GM23338 (cell line): ENCODE measurements at places on chromosomes 12 and 14.

DNA sequence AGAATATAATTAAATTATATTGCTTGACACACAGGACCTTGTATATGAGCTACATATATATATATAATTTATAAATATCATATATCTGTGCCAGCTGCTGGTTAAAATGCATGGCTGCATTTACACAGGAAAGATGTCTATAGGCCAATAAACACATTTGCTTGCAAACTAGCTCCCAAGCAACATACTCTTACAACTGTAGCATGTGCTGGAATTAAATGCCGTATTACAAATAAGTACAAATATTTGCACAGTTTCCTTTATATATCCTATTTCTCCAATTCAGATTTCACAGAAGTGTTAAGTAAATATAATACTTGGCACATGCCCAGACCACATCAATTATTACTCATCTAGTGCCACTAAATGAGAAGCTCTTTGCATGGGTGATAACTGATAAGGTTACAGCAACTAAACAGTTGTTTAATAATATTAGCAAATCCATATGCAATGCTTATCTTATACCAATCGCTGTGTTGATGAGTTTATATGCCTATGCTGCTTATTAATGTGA is 66.7 kb upstream of the E2F7 start:
- no peak for DNase-seq
- H3K27me3 ChIP-seq: no peaks in the 10 kb centered on the region
- no peak overlapping the region for H3K4me3 ChIP-seq
- H3K4me1 ChIP-seq: no peaks in the 10 kb centered on the region

DNA sequence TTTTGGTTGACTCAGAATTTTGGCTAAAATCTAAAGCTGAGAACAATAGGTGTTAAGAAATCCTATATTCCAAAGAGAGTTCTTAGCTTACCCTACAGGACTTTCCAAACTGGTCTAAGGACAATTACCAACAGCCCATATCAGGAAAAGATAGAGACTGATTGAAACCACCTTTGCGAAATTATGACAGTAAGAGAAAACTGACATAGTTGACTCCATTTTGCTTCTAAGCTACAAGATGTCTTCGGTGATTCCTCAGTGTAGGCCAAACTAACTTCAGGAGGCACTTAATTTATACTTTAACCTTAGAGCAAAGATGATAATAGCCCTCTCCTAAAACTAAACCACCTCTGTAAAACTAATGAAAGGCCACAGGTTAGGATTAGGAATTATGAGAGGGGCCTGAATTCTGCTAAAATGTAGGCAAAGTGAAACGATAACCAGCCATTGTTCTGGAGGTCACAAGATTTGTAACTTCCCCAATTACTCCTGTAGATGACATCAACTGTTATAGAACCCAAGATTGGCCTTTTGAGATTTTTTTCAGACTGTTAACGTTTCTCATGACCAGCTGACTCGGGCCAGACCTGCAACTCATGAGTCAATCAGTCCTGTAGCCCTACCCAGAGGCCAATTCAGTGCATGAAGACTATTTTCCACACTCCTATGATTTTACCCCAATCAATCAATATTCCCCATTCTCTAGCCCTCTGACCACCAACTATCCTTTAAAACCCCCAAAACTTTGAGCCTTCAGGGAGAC is 43.0 kb downstream of the KLRG1 start:
- no peaks in the 10 kb centered on the region for H3K36me3 ChIP-seq
- H3K4me3 ChIP-seq: no peak overlapping the region
- H3K4me1 ChIP-seq: peaks cover 6% of the 10 kb centered on the region; the same call in 1 of the 2 replicates
- H3K27me3 ChIP-seq: no peaks in the 10 kb centered on the region
- no peak overlapping the region for H3K27ac ChIP-seq

DNA sequence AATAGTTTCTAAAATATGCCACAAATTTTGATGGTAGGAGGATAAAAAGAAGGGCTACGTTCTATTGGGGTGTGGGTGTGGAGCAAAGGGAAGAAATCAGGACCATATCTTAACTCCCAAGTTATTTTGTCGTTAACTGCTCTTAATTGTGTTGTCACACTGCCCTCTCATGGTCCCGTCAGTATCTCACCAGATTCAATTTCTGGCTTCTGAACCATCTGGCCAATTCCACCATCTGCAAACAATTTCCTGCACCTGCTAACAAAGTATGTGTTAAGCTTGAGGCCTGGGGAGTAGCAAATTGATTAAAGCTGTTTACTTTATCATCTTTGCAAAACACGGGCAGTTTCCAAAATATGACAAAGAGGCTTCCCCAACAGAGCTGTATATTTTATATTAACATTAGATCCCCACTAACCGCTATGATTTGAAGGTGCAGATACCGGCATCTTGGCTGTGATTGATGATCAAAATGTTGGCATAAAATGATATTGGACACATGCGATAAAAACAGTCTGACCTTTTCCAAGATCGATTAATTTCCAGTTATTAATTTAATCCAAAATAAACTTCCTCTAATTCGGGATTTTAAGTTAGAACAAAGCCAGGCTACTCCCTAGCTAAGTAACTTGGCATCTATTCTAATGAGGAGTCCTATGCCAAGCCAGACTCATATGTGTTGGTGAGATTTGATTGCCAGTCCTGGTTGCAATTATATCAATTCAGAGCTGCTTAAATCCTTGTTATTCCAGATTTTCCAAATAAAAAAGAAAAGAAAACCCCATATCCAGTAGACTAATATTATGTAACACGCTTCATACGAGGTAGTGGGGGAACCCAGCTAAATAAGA is 6.9 kb upstream of the DNM1L start:
- peak; percentile 84 for DNase-seq
- H3K36me3 ChIP-seq: 0 out of 2 replicates have a peak, but pooled peaks cover 3% of the 10 kb centered on the region
- H3K27ac ChIP-seq: no peak overlapping the region
- H3K4me3 ChIP-seq: no peak overlapping the region

DNA sequence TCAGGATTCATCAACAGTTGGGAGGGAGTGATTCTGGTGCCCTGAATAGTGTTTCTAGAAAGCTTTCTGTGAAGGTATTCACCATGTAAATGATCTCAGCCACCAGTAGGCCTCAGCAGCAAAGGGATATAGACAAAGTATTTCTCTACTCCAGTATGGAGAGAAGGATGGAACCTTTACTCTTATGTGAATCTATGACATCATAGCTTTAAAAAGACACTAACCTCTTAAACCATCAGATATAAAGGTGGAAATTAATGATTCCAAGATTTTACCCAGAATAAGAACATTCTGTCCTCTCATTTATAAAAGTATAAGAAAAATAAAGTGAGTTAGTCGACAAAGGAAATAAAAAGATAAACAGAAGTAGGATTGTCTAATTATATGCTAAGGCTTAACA is 4.6 kb downstream of the GPR65 start:
- H3K4me3 ChIP-seq: no peak overlapping the region
- DNase-seq: no peak
- H3K27me3 ChIP-seq: no peaks in the 10 kb centered on the region
- H3K36me3 ChIP-seq: no peaks in the 10 kb centered on the region

DNA sequence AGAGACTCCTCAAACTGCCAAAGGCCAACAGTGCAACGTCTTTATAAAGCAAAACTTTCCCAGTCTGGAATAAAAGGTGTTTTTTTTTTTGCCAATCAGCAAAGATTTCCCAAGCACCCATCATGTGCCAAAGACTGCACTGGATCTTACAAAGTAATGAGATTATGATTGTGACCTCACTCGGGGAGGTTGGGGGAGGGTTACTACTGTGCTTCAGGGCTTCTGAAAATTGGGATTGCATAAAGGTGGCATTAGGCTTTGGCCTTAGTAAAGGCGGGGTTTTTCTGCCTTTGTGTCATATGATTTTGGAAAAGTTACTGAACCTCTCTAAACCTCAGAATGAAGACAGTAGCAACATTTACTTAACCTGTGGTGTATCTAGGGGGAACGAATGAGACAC is 233.8 kb downstream of the DACT1 start:
- H3K27ac ChIP-seq: no peak overlapping the region
- no peaks in the 10 kb centered on the region for H3K36me3 ChIP-seq
- no peaks in the 10 kb centered on the region for H3K27me3 ChIP-seq

GRCh38 chr12:92396647-92397252 is 251.1 kb upstream of the BTG1 start:
- DNase-seq: no peak
- no peak overlapping the region for H3K4me3 ChIP-seq
- no peak overlapping the region for H3K27ac ChIP-seq

DNA sequence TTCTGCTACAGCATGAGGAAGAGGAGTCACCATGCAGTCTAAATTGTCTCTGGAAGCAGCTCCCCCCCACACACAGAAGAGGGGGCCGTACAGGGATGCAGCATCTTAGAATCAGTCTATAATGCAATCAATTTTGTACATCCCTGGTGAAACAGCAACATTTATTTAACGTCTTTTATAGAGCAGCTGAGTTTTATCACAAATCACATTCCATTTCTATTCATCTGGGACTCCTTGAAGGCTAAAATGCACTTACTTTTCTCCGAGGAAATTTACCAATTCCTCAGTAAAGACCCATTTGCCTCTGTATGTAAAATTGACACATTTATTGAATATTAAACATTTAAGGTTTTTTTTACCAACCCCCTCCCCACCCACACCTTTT is 193.9 kb downstream of the PHETA1 start:
- no peaks in the 10 kb centered on the region for H3K4me1 ChIP-seq
- no peaks in the 10 kb centered on the region for H3K27me3 ChIP-seq
- H3K4me3 ChIP-seq: no peak overlapping the region
- no peaks in the 10 kb centered on the region for H3K36me3 ChIP-seq

DNA sequence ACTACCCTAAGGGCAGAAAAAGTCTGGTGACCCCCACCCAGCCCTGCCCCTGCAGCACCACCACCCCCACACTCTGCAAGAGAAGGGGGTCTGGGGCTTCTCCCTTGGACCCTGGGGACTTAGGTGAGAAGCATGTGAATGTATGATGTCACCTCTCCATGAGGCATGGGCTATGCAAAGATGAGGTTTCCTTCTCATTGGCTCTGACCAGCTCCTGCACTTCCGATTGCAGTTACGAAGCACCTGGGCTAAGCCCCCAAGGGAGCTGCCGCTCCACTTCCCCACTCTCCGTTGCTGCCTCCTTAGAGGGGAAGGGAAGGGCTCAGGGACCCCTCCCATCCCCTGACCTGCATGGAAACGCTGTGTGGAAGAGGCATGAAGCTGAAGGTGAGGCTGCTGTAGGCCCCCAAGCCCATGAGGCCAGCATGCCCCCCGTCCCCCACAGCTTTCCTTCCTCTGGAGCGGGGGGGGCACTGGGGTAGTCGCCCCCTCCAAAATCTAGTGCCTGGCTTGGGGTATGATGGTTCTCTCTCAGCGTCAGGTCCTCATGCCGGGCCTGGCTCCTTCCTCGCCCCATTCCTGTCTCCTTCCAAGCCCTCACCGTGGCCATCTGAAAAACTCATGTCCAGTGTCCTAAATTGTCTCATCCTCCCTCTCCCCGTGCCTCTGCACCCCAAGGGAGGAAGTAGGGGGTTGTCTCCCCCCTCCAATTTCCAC is 5.5 kb upstream of the DDX23 start:
- H3K4me3 ChIP-seq: no peak overlapping the region
- peaks cover 4% of the 10 kb centered on the region; the same call in 1 of the 2 replicates for H3K4me1 ChIP-seq
- no peak overlapping the region for H3K27ac ChIP-seq
- DNase-seq: no peak

DNA sequence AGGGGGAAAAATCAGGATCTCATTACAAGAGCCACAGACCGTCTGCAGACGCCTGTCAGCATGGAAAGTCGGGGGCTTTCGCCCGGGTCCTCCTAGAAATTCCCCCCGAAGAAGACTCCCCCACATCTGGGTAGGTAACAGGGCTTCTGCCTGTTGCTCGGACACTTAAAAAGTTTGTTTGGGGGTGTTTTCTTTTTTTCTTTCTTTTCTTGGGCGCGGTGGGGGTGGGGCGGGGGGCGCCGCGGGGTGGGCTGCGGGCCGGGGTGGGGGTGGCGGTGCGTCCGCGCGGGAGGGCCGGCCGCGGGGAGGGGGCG is 358 bp downstream of the ELK3 start:
- peak overlapping the region; percentile 88 for H3K4me3 ChIP-seq
- peaks cover 32% of the 10 kb centered on the region for H3K27me3 ChIP-seq
- no peaks in the 10 kb centered on the region for H3K36me3 ChIP-seq
- H3K4me1 ChIP-seq: peaks cover 12% of the 10 kb centered on the region

GRCh38 chr14:68268197-68268596 is 448.6 kb downstream of the RAD51B start:
- no peak for DNase-seq
- no peaks in the 10 kb centered on the region for H3K36me3 ChIP-seq
- no peak overlapping the region for H3K27ac ChIP-seq
- no peak overlapping the region for H3K4me3 ChIP-seq
- H3K4me1 ChIP-seq: peaks cover 17% of the 10 kb centered on the region

GRCh38 chr12:116245189-116245588 is 32.3 kb downstream of the MED13L start:
- peaks cover 53% of the 10 kb centered on the region for H3K4me1 ChIP-seq
- DNase-seq: no peak
- no peaks in the 10 kb centered on the region for H3K36me3 ChIP-seq
- no peak overlapping the region; the same call in 1 of the 2 replicates for H3K27ac ChIP-seq
- no peaks in the 10 kb centered on the region for H3K27me3 ChIP-seq
- H3K4me3 ChIP-seq: no peak overlapping the region

- H3K4me1 ChIP-seq: no peaks in the 10 kb centered on the region
- no peaks in the 10 kb centered on the region for H3K27me3 ChIP-seq
- no peak overlapping the region for H3K4me3 ChIP-seq
- H3K36me3 ChIP-seq: no peaks in the 10 kb centered on the region
- DNase-seq: no peak
- H3K27ac ChIP-seq: no peak overlapping the region
Observed at GRCh38 chr12:12108441-12109058, 37.8 kb downstream of the BCL2L14 start.

DNA sequence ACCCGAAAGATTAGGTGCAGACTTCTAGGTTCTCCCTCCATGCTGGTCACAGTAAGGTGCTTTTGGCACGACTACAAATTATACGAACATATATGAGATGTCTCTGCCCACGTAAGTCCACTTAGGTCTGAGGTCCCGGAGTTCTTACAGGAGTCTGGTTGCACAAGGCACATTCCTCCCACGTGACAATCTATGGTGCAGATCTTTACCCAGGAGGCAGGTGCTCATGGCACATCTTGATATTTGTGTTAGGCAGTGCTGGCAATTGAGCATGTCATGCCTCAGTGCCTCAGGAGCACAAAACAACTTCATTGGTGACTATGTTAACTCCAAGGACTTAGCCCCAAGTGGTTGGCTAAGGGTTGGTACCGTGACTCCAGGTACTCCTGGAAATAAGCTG is 92.0 kb upstream of the AMN1 start:
- no peak for DNase-seq
- H3K27ac ChIP-seq: no peak overlapping the region
- H3K36me3 ChIP-seq: no peaks in the 10 kb centered on the region
- H3K27me3 ChIP-seq: no peaks in the 10 kb centered on the region
- no peaks in the 10 kb centered on the region for H3K4me1 ChIP-seq
